ENCODE measurements at places on chromosomes 3 and 15.

GRCh38 chr3:69500604-69501003 lies 114.7 kb upstream of the FRMD4B start:
- no peak for DNase-seq

GRCh38 chr3:27607370-27607769 lies 114.8 kb downstream of the EOMES start:
- no peak for DNase-seq

DNA sequence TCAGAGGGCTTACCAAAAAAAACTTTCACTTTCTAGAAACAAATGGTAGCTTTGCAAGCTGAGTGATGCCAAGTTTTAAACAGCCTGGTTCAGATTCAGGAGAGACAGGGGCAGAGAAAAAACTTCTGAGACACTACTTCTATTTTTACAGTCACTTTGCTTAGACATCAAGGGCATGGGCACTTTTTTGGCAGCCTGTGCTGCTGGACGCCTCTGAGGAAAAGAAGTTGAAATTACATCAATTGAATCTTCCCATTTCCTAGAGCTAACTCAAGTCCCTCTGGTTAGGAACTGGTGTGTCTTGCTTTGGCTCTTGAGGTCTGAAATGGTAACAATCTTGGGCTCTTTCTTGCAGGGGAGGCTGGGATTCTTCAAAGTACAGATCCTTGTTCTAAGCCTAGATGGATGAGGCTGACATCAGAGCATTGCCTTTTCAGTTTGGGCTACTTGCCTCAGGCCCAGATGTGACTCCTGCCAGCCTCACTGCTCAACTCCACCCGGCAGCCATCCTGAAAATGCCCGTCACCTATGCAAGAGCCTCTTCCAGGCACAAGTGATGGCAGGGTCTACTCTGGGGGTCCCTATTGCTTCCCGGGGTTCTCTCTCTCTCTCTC lies 357.5 kb downstream of the FOXP1 start:
- peak; percentile 29 for DNase-seq

- no peak for DNase-seq
Observed at GRCh38 chr3:138947495-138948121, 591 bp downstream of the FOXL2NB start.

- DNase-seq = no peak
Observed at GRCh38 chr3:148464246-148464645, 233.5 kb upstream of the AGTR1 start.

DNA sequence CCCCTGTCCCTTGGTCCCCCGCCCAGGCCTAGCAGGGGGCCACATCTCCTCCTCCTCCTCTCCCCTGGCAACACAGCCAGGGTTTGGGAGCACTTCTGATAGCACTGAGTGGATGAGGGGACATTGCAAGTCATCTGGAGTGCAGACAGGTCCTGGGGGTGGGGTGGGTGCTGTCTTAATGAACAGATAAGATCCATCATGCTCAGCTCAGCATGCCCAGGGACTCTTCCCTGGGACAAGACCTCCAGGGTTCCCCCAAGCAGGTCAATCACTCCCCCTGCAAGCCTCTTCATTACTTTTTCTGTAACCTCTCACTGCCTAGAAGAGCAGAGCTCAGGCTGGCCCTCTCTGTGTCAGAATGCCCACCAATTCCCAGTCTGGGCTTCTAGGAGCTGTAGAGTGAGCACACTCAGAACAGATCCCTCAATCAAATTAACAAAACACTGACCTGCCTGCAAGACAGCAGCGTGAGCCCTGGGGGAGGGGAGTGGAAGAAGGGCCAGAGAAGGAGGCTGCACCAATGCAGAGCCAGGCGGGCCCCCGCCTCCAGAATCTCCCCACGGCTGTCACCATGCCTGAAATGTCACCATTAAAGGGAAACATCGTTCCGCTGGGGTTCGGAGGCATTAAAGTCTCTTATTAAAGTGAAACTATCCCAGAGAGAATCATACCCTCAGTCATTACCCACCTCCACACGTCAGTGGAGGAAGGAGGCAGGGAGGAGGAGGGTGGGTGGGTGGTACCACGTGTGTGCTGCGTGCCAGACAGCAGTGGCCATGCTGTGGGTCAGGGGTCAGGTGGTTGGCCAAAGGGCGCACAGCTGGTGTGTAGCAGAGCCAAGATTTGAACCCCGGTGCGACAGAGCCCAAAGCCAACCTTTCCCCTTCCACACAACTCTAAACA lies 114.7 kb upstream of the LINGO1 start:
- no peak for DNase-seq

- peak; percentile 32 for DNase-seq
Observed at GRCh38 chr3:52742418-52743041, 28.2 kb downstream of the NEK4 start.

DNA sequence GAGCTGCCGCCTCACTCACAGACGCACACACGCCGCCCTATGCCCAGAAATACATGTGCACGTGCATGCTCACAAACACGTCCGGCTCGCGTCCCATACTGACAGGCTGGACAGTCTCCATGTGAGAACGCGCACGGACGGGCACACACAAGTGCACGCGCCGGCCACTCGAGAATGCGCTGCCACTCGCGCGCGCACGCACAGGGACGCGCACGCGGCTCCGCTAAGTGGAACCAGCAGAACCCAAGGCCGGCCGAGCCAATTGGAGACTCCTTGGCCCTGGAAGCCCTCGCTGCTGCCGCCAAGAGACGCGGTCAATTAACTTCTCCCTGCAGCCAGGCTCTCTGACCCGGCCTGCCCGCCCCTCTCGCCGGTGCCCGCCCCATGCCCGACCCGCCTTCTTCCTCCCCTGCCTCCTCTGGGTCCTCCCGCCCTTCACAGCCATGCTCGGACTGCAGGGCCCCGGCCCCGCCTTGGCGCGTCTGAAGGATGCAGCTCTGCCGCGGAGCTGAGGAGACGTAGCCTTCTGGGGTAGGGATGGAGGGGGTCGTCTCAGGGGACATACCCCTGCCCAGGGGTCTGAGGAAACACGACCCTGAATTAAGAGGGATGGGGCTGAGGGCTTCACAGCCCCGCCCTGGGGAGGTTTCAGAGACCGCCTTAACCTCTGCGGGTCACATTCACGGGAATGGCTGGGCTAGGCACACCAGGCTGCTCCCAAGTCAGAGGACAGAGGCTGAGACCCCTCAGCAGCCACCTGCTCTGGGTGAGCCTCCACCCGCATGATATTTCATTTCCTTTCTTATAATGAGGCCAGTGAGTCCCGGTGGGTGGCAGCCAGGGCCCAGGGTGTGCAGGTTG lies 15.0 kb downstream of the PTH1R start:
- DNase-seq = no peak

DNA sequence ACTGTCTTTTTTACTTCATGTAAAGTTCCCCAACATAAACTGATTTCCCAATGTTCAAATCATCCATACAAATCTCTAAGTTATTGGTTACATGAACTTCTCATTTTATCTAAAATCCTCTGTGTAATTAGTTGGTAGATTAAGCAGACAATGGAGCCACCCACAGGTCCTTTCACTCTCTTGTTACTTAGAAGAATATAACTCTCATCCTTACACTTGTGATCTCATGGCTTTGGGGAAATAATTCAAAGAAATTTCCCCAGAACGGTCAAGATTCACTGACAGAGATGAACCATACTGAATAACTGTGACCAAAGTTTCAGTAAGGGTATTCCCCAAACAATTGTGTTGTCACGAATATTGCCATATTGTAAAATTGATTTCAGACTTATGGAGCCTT lies 1102.6 kb upstream of the EPHA6 start:
- no peak for DNase-seq

DNA sequence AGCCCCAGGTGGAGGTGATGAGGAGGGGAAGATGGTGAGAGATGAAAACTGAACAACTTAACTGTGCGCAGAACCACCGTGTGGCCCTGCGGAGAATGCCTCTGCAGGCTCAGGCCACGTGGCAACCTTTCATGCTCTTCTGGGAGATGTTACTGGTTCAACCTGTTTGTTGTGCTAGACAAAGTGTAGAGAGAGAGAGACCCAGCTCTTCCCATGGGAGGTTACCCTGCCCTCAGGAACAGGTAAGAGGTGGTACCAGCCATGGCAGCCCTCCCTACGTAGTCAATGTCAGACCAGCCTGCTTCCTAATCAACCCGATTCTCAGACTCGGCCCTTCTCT lies 37.0 kb upstream of the HACD2 start:
- no peak for DNase-seq

DNA sequence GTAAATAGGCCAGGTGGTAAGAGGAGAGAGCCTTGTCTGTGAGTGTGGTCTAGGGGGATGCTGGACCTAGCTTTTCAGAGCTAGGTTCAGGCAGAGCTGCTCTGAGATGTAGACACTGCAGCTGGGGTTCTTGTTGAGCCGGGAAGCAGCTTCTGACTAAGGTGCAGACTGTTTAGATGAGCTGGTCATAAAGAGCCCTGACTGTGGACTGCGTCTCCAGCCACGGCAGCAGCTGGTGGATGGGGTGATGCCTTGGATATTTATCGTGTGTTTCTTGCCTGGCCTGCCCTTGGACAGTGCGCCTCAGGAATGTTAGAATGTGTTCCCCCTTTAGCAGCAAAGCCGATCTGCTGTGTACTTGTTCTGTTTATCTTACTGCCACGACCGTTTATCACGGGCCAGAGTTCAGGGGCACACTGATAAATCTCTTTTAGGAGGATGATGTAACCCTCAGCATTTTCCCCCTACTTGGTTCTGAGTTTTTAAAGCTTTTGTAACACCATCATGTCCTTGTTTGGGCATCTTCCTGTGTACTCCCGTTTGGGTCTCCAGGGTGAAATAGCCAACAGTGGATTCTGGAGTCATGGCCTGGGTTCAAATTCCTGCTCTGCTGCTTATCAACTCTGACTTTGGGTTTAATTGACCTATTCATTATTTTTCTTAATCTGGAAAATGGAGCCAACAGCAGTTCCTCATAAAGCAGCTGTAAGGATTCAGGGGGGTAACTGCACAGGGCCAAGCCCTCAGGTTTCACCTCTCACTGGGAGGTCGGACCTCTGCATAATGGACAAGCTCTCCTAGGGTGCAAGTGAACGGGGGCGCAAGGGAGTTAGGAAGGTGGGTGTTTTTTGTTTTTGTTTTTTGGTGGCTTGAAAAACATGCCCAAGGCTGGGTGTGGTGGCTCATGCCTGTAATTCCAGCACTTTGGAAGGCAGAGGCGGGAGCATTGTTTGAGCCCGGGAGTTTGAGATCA lies 51.4 kb downstream of the FLNB start:
- DNase-seq = no peak

- no peak for DNase-seq
Observed at GRCh38 chr3:65564483-65564882, 474.2 kb downstream of the MAGI1 start.

DNA sequence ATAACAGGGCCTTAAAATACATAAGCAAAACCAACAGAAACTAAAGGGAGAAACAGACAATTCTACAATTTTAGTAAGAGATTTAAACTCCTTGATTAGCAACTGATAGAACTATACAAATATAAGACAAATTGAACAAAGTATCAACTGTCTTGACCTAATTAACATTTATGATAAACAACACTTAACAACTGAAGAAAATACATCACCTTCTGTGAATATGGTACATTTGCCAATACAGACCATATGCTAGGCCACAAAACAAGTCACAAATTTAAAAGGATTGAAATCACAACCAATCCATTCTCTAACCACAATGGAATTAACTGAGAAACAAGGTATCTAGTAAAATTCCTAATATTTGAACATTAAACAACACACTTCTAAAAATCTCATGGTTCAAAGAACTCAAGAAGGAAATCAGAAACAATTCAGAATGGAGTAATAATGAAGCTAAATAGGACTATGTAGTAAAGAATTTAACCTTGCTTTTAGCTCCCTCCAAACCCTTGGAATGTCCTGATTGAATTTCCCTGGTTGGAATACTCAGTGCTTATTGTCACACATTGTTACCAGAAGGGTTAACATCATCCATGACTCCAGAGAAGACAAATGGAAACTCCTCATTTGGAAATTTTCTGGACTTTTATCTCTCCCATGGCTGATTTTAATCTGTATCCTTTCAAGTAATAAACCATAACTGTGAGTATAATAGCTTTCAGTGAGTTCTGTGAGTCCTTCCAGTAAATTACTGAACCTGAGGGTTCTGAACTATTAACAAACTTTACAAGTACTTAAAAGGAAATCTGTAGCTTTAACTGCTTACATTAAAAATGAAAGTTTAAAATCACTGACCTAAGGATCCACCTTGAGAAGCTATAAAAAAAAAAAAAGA lies 88.8 kb downstream of the DLG1 start:
- no peak for DNase-seq

DNA sequence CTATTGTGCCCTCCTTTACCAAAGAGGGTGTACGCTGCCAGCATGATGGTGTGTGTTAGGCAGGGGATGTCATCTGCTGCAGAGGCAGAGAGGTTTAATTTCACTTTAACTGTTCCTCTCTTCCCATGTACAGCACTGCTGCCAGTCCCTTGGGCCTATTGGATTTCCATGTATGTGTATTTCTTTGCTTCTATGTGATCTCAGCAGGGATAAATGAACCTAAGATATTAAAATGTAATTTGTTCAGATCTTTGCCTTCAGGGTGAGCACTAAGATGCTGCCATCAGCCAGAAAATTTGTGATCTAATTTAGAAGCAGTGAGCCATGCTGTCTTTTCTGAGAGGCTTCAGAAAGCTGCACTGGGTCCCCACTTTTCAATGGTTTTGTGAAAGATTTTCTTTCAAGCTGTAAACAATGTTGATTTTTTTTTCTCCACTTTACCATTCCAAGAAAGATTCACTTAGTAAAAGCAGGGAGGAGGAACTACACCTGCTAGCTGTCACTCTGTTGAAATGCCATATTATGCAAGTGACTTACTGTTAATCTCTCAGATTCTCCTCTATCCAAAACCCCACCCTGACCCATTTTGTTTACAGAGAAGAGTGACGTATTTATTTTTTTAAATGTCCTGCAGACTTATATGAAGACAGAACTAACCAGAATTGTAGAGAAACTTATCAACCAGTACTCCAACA lies 261.9 kb downstream of the TBL1XR1 start:
- no peak for DNase-seq

DNA sequence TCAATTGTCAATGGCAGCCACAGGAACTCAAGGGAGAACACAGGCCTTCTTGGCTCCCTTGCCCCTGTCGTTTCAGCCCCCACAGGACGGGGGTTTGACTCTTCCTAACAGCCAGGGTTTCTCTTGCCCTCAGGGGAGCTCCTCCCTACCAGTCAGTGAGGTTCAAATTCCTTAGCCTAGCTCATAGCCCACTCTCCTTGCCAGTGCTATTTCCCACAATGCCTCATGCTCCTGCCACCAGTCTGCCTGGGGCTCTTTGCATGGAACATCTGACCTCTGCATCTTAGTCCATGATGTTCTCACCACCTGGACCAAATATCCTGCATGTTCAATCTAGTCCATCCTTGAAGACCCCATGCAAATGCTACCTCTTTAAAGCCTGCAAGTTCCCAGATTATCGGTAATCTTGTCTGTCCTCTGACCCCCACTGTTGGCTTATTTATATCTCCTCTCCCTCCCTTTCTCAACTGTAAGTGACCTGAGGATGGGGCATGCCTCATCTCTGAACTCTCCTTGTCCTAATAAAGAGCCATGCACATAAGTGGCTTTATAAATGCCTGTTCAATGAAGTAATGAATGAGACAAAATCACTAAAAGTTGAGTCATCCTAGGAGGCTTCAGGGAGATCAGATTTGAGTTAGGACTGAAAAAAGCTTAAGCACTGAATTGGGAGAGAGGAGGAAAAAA lies 78.0 kb downstream of the MYO1E start:
- no peak for DNase-seq

- DNase-seq = no peak
Observed at GRCh38 chr3:24764236-24764915, 269.7 kb upstream of the THRB start.

All from activated CD4-positive, alpha-beta T cell treated with anti-CD3 and anti-CD28 coated beads, Interleukin-2, amount 50 U/mL, for 16 hours (primary cell).